Fibroblast of skin of back (primary cell): ENCODE measurements at places on chromosomes 16 and 17.

GRCh38 chr17:33972763-33973162 lies 282.3 kb upstream of the CCL2 start:
- DNase-seq: no peak

DNA sequence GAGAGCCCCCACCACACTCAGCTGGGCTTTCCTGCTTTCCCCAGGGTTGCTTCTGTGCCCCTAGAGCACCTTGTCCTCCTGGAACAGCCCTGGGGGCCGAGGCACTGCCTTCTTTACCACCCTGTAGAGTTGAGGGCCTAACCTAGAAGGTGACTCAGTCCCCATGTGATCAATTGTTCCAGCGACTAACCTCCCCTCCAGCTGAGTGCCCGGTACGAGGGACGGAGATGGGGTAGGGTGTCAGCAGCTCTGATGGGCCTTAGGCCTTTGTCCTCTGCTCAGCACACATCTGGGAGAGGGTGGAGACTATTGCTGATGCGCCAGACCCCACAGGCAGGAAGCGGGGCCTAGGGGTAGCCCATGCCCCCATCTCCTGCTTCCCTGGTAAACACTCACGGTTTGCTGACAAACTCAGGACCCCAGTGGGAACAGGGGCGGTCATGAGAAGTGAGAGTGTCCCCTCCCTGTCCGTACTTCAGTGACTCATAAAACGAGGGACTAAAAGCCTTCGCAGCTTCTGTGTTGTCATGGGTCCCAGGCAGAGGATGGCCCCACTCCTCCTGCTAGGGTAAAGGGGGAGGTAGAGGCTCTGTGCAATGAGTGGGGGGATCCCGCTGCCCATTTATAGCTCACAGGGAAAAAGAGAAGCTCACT lies 33.1 kb downstream of the NECAB2 start:
- no peak for DNase-seq

DNA sequence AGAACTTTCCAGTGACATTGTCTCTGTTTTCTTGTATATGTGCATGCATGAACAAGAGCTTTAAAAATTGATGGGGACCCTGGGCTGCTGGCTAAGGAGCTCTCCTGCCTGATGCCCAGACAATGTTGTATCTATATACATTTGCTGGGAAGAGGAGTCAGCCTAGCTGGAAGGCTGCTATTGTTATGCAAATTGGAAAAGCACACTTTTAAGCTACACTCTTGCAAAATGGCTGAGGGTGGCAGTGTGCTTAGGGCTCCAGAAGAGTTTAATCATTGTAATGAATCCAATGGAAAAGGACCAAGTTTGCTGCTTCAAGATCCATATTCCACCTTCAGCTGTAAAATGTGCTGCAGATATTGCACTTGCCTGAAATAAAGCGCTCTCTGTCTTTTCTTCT lies 171.8 kb downstream of the PRKCA start:
- DNase-seq: no peak

DNA sequence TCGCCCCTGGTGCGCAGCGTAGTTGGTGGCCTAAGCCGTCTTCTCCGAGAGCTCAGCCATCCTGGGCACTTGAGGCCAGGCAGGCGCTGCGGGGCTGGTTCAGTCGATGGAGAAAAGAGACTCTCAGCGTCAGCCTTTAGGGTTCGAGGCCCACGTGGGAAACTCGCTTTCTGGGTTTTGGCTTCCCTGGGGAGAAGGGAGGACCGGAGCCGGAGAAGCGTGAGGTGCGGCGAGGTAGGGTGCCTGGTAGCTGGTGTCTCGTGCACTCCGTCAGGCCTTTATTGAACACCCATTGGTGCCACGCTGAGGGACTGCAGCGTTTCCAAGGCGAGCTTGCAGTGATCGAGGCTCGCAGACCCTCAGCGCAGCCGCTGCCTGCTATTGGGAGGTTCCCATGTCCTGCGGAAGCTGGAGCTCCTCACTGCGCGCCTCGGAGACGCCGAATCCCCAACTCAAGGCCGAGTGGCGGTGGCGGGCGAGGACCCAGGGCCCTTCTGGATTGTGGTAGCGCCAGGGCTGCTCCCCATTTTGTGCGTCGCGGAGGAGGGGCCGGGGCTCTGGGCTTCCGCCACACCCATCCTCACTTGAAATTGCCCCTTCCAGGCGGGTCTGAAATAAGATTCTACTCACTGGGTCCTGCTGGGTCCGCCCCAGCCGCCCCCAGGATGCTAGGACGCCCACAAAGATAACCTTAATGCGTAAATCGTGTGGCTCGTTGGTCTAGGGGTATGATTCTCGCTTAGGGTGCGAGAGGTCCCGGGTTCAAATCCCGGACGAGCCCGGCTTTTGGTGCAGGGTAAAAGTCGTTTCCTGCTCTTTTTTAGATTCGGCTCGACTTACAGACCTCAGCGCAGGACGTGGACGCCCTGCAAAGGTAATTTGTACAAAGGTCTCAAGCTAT lies 1.2 kb downstream of the OR1F1 start:
- DNase-seq: peak; percentile 70

DNA sequence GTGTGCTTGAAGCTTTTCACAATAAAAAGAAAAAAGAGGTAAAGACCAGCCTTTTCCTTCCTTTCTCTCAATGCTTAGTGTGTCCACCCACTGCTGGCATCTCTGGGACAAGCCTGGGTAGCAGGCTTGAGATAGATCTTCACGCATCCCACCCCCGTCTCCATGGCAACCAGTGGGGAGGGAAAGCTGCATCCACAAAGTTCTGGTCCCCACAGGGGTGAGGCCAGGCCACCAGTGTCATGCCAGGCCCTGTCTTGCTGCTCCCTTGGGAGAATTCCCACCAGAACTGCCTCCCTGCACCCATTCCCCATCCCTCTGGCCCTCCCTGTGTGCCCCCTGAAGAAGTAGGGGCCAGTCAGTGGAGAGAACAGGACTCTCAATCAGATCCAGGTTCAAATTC lies 259.9 kb downstream of the MRTFB start:
- DNase-seq: no peak

- DNase-seq: no peak
Measured at GRCh38 chr16:17925761-17926160, 410.8 kb downstream of the NPIPA8 start.

GRCh38 chr16:25735645-25736044 lies 43.9 kb downstream of the HS3ST4 start:
- no peak for DNase-seq

- no peak for DNase-seq
Measured at GRCh38 chr17:74749279-74750038, 1.0 kb downstream of the NHERF1 start.

- DNase-seq: no peak
Measured at GRCh38 chr17:77677211-77677610, 281.3 kb upstream of the TNRC6C start.
